ENCODE measurements at places on chromosomes 12 and 14.

DNA sequence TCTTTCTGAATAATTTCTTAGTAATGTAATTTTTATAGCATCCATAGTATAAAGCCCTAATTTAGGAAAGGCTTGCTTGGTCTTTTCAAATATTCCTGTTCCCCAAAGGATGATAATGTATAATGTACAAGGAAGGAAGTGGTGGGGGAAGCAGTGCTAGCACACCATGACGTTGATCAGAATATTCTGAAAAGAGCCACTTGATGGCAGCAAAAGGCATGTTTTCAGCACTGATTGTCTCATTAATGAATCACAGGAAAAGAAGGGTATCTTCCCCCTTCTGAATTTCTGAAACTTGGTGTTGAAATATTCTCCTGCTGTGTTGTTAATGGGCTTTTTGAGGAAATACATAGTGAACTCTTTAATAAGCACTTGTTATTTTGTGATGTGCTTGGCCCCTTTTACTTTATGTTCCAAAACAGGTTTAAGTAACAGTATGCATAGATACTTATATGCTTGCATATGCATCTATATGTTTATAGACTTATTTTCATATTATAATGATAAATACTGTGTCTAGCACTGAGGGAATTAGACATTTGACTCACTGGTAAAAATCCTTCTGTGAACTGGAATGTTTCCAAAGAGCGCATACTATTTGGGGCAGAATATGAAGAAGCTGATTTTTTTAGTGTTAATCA, 122.0 kb downstream of the TMEM117 start:
- peak; percentile 27 for DNase-seq

- no peak for DNase-seq
Observed at GRCh38 chr14:48974994-48975393, 611.2 kb downstream of the RPS29 start.

- no peak for DNase-seq
Observed at GRCh38 chr12:113405694-113406093, 2.0 kb upstream of the SDS start.

GRCh38 chr12:122467983-122468382, 32.7 kb downstream of the ZCCHC8 start:
- DNase-seq: no peak

GRCh38 chr12:113777751-113778150, 188.4 kb downstream of the RBM19 start:
- no peak for DNase-seq

GRCh38 chr14:100369019-100369418, 45.9 kb downstream of the SLC25A47 start:
- DNase-seq: no peak

GRCh38 chr12:90631591-90632212, 323.3 kb downstream of the CCER1 start:
- DNase-seq: no peak

DNA sequence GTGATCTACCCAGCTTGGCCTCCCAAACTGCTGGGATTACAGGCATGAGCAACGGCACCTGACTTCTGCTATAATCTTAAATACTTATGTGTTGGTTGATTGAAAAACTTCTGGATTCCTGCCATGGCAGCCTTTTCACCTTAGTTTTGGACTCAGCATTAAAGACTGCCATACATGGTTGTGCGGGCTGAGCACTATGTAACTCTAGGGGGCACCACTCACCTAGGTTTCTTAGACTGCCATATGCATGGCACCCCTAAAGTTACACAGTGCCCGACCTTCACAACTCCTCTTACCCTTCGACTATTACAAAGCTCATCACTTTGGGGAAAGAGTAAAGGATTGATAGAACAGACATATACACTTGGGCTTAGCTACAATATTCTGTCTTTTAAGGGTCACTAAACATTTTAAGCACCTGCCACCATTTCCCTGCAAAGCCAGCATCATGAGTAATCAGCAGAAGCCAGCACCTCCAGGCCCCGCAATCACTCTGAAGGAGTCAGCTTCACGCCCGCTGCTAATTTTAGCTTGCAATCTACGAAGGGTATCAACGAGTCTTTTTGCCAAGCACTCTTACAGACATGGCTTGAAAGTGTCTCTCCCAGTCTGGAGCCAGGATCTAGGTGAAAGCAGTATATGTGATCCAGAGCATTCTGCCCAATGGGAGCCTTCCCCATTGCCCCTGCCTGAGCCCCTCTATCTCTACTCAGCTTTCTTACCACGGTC, 59.8 kb downstream of the SUDS3 start:
- no peak for DNase-seq

- peak; percentile 64 for DNase-seq
Observed at GRCh38 chr14:65179918-65180724, 77.8 kb upstream of the MAX start.

DNA sequence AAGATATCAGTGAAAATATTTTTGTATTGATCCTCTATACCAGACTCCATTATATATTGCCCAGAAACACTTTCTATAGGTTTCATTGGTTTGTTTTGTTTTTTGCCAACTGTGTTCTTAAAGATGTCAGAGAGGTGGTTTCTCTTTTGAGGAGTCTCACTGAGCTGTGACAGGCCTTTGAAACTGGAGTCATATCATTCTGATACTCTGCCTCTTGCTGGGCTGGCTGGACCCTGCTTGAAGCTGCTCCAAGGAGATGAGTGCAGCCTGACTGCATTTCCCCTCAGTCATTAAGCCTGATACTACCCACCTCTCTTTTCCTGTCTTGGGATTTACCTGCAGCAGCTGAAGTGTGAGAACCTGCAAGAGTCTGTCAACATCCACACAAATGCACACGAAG, 16.4 kb upstream of the TAS2R30 start:
- no peak for DNase-seq

DNA sequence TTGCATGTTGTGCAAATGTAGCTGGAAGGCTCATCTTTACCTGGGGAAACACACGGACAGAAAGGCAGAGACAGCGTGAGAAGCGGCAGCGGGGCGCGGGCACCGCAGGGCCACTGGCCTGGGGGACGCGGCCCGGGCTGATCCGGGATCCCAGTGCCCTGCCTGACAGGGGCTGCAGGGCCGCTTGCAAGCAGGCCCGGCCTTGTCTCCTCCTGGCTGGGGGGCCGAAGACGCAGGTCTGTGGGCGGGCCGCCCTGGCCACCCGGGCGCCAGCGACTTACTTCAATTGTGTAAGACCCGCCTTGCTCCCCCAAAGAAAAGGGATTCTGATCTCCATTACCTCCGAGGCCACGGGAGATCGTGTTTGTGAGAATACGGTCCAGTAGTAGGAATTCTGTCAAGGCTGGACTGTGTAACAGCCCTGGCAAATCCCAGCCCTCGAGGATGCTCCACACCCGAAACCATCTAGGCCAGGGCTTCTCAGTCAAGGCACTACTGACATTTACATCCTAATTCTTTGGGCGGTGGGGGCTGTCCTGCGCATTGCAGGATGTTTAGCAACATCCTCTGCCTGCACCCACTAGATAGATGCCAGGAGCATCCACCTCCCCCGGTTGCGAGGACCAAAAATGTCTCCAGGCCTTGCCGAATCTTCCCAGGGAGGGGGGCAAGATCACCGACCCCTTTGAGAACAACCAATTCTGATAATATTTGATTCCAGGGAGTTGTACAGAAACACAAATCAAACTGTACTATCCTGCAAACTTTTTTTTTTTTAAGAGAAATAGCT, 95.6 kb downstream of the BCL11B start:
- DNase-seq: no peak

DNA sequence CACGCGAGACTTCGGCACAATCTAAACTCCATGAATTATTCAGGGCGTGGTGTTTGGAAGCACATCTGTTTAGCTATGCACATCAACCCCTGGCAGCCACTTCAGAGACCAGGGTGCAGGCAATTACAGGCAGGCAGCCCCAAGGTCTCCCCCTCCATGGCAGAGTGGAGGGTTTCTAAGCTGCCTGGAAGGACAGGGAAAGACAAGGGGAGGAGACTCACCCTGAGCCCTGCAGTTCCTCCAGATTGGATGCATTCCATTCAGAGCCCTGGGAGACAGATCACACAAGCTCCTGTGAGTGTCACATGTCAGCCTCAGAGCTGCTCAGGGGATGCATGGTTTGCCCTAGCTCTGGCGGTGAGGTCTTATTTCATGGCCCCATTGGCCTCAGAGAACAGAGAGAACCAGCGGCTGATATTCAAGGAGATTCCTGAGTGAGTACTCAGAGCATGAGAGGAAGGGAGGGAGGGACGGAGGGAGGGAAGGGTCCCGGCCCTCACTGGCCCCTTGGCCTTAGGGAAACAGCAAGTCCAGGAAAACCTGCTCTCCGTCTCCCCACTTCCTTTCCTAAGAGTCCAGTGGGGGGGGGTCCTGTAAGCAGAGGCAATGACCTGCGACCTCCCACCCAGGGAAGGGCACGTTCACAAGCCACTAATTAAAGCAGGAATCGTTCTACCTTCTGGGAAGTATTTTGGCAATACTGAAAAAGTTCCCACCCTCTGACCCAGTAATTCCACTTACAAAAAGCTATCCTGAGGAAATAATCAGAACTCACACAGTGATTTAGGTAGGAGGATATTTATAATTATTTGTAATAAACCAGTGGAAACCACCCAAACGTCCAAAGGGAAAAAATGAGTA, 55.1 kb downstream of the SSH1 start:
- peak; percentile 61 for DNase-seq

DNA sequence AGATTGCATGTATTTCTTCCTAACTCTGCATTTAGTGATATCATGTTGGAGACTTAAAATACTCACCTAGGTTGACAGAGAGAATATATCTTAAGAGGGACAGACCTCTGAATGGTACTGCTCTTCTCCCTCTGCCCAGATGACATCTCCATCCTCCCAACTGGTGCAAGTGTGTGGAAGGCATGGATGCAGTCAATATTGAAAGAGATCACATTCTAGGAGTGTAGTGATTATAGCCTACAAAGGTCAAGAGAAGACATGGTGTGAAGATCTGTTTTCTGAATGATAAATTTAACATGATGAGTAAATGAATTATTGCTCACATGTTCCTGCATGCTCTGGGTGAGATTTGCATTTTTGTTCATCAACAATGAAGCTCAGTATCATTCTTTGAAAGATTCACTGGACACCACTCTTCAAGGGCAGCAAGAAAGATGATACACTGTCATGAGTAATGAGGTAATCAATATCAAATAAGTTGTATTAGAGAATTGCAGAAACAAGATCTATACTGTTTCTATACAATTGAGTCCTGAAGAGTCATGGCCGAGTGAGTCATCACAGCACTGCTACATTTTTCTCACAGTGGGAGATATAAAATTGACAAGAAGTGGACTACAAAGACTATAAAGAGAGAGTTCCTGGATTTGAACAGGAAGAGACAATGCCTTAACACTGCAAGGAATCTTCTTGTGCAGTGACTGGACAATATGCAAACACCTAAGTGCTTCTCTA, 183.3 kb upstream of the KRR1 start:
- no peak for DNase-seq

- DNase-seq: no peak
Observed at GRCh38 chr12:42237853-42238239, 202 bp downstream of the YAF2 start.

Data from GM04503 (cell line).